GM04503 (cell line): ENCODE measurements at places on chromosomes 1 and 21.

GRCh38 chr1:206859082-206859521 is 6.3 kb upstream of the IL20 start:
- no peak for DNase-seq

DNA sequence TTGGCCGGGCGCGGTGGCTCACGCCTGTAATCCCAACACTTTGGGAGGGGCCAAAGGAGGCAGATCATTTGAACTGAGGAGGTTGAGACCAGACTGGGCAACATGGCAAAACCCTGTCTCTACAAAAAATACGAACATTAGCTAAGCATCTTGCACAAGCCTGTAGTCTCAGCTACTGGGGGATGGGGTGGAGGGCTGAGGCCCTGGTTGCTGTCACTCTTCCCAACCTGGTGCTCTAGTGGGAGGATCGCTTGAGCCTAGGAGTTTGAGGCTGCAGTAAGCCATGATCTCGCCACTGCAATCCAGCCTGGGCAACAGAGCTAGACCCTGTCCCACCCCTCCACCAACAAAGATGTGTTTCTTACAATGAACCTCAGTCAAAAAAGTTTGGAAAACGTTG is 2.8 kb downstream of the PHGDH start:
- no peak for DNase-seq

- no peak for DNase-seq
Observed at GRCh38 chr1:31064718-31065309, 703 bp downstream of the PUM1 start.

DNA sequence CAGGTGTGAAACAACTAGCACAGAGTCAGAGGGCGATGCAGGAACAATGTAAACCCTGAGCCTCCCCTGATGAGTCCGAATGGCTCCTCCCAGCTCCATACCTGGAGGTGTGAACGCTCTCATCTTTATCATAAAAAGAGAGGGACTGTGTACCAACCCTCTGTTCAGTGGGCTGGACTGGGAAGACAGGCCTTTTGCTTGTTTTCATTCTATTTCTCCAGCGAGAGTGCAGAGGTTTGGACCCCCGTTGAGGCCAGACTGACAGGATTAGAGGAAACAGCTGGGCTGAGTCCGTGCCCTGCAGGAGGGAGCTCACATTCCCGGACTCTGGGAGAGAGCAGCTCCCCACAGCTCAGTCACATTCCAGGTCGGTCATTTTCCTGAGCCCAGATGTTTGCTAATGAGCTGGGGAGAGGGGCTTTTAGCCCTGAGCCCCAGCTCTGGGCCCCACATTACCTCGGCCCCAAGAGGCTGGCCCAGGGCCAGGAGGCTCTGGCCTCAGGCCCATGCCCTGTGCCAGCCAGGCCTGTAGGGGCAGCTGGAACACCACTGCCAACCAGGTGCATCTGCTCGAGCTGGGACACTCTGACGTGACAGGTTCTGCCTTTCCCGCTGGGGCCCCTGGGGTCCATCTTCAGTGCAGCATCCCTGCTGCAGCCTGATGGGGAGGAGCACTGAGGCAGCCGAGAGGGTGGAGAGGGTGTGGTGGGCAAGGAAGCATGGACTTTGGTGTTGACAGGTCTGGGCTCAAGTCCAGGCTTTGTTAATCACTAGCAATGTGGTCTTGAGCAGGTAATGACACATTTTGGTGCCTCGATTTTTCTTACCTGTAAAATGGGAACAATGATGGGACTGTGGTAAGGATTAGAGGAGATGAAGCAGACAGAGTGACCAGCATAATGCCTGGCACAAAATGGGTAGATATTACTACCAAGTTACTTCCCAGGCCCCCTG is 3.5 kb upstream of the NBL1 start:
- DNase-seq = no peak
